IPS DF 6.9 (cell line): ENCODE measurements at places on chromosomes 3 and 15.

DNA sequence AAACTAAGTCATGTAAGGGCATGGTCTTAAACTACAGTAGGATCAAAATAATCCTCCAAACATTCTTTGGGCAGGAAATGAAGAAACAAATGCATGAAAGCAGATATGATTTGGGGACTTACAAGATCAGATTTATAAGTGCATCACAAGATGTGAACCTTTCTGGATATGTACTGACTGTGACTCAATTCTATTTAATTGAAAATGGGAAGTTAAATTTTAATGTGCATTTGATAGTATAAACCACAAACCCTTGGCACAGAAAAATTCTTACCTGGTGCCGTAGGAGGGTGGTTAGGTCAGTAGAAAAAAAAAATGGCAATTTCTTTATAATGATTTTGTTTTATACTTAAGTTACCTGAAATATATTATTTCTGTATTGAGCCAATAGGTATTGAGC, 262.5 kb upstream of the TGFBR2 start:
- no peak for DNase-seq

DNA sequence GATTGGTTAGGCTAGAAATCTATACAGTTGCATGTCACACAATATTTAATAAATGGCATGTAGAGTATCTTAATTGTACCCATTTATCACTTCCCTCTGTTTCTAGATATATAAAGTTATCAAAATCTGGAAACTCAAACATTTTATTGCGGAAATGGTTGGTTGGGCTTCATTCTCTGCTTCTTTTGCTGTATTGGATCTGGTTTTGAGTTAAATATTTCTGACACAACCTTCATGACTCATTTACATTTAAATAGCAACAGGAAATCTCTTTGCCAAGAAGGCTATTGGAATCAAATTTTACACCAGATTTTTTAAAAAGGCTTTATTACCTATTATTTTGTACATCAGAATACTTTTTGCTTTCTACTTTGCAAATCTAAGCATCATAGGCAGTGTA, 153.8 kb downstream of the EBLN2 start:
- no peak for DNase-seq

GRCh38 chr15:66896611-66897010, 168.8 kb upstream of the SMAD3 start:
- no peak for DNase-seq

DNA sequence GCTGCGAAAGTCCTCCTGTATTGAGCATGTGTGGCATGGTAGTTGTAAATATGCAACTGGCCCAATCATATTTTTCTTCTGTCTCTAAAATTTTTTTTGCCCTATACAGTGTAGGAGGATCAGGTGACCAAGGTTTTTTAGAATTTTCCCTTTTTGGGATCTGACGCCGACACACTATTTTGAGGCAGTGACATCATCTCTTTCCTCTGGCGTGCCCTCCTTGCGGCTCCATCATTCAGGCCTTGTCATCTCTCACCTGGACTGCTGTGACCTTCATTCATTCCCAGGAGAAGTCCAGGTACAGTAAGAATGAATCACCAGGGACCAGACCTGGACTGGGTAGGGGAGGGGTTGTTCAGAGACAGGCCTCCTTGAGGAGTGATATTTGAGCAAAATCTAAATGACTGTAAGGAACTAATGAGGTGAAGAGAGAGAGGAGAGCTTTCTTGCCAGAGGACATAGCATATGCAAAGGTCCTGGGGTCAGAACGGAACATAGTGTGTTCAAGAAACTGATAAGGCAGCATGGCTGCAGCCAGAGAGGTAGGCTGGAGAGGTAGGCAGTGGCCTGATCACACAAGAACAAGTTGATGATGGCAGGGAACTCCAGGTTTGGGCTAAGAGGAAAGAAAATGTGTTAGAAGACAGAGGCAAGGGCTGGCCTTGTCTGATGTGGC, 38.7 kb downstream of the ARNT2 start:
- DNase-seq: no peak

GRCh38 chr3:65371053-65371452, 667.7 kb downstream of the MAGI1 start:
- no peak for DNase-seq

GRCh38 chr15:88652456-88653199, 13.8 kb downstream of the ISG20 start:
- no peak for DNase-seq

DNA sequence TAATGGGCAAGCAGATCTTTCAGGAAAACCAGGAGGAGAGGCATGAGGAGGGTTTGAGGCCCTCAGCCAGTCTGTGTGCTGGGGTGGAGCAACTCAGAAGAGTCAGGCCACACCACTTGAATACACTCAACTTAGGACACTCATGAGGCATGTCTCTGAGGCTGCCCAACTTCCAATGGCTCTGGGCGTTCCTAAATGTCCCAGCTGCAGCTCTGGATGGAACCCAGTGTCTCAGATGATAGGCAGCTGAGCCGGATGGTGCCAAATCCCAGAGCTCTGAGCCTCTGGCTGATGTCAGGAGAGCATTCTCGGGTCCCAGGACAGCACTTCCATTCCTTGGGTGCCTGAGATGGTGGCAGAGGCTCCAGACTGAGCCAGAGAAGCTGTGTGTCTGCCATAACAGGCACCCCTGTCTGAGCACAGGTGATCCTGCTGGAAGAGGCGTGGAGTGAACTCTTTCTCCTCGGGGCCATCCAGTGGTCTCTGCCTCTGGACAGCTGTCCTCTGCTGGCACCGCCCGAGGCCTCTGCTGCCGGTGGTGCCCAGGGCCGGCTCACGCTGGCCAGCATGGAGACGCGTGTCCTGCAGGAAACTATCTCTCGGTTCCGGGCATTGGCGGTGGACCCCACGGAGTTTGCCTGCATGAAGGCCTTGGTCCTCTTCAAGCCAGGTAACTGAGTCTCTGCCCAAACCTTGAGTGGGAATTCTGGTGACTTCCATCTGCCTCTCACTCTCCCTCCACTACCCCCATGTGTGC, 2.8 kb downstream of the NR2E3 start:
- DNase-seq: no peak

GRCh38 chr3:125498630-125499029, 21.4 kb downstream of the SNX4 start:
- no peak for DNase-seq

DNA sequence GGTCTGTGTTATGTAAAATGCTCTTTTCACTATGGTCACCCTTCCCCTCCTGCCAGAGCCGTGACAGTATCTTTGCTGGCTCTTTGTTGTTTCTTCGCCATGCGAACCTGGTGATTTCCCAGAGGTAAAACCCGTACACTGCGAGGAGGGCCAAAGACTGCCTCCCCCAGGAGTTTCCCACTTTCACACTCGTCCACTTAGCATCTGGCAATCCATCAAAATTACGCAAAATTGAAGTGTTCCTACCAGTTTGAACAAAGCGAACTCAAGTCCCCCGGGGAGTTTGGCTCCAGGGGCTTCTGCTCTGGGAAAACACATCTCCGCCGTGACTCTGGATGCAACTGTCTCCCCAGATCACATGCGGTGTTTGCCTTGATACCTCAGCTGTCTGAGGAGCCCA, 239.9 kb downstream of the FAM43A start:
- DNase-seq: no peak

- no peak for DNase-seq
Measured at GRCh38 chr3:158097081-158097592, 9.1 kb downstream of the SHOX2 start.

DNA sequence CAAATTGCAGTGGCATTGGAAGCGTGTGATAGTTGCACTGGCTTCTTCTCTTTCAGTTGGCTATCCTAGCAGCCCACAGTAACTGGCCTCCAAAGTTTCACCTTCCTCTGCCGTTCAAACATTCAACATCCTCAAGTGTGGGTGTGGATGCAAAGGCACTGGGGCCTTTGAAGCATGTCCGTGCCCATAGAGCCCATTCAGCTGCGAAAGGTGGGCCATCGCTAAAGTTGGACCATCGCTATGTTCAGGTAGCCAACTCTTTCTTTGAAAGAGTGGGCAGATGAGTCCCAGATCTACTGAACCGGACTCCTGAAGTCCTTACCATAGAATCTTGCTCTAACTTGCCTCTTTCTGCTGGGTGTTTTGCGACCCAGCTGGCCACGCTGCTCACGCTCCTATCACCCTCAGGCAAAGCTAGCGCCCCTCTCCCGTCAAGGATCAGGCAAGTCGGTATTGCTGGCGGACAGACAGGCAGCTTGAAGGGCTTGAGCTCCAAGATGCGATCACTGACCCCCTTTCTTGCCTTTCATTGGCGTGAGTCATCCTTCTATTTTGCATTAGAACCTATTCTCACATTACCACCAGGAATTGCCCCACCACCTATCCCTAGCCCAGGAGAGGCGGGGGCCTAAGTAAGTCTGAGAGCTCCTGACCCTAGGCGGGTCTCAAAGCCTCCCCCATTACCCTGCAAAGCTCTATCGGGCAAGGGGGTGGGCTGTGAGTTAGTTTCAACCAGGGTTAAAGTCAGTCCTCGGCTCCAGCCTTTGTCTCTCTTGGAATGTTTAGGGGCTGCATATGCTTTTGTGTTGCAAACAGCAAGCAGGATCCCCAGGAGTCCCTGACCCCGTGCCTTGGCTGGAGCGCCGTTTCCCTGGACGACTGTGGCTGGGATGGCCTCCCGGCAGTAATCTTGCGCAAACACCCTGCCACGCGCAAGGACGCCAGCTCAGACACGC, 28.7 kb downstream of the ZIC4 start:
- DNase-seq: no peak

DNA sequence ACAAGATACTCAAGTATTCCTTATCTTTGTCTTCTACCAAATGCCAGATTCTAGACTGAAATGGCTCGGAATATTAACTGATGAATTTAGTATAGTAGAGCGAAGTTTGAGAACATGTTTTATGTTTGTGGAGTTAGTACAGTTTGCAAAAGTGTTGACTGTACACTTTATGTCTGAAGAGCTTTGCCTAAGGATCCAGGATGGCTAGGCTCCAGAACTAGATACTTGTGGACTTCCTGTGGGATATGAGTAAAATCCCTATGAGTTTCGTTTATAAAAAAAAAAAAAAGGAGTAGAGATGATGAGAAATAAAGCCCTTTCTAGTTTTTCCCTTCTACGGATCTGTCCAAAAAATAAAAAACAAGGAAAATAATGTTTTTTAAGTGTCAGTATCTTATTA, 96.7 kb downstream of the TP63 start:
- DNase-seq: no peak

DNA sequence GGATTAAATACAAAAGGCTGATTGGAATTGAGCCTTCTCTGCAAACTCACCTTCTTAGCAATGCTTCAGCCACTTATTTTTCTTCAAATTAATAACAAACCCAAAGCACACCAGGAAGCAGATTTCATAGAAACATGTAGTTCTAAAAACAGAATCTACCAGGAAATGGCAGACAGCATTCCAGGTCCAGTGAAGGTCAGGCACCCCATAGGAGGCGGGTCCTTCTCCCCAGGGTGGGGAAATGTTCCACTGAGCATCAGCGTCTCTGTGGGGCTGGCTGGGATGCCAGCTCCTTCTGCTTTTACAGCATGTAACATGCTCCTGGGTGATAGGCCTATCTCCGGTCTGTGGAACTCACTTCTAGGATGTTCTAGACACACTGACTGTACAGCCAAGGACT, 49.2 kb downstream of the CTNNB1 start:
- no peak for DNase-seq

GRCh38 chr3:45595364-45596195, 1.0 kb downstream of the LIMD1 start:
- DNase-seq: no peak

DNA sequence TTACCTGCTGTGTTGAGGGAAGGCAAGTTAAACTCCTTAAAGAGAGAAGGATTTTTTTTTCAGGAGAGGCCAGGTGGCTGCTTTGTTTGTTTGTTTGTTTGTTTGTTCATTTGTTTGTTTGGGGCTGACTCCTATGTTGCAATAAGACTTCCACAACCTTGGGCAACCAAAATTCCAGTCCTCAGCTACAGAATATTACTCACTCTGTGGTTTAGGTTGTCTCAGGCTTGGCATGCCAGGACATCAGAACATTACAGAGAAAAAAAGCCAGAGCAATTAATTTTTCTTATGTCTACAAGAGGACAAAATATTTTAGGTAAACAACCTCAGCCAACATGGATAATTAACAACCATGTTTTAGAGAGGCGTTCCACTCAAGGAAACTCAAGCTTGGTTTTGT, 156.7 kb upstream of the ATP11B start:
- DNase-seq: no peak

DNA sequence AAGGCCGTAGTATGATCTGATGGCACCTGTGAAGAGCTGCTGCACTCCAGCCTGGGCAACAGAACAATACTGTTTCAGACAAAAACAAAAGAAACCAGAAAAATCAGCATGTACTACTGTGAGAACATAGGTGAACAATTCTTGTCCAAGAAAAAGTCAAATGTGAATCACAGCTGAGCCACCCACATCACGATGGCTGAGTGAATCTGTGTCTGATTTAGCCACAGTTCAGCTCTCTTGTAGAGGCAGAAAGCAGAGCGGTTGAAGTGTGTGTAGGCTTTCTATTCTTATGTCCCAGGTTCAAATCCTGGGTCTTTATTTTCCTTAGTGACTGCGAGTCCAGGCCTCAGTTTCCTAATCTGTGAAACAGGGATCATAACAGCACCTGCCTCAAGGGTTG, 4.4 kb upstream of the FURIN start:
- no peak for DNase-seq

DNA sequence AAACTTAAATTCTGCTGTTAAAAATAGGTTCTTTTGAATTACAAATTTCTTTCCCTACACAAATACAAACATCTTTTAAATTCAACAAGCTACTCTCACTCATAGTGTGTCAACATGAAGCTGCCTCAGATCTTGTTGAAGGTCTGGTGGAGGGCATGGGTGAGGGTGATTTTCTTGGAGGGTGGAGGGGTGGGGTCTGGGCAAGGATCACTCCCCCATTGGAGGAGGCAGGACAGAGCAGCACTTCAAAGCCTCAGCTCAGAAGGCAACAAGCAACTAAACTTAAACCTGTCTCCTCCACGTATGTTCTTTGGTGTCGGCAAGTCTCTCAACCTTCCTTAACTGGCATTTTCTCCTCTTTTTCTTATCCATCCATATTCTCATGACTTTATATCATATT, 730.9 kb downstream of the NR2F2 start:
- no peak for DNase-seq

GRCh38 chr3:71582036-71582611, 1.4 kb downstream of the FOXP1 start:
- no peak for DNase-seq
